ENCODE measurements at places on chromosomes 12 and 14.
A peak's percentile ranks its signal among the peaks of the same experiment; 100 is the strongest.

GRCh38 chr14:35078082-35078481, 32.0 kb downstream of the FAM177A1 start:
- no peak for DNase-seq

DNA sequence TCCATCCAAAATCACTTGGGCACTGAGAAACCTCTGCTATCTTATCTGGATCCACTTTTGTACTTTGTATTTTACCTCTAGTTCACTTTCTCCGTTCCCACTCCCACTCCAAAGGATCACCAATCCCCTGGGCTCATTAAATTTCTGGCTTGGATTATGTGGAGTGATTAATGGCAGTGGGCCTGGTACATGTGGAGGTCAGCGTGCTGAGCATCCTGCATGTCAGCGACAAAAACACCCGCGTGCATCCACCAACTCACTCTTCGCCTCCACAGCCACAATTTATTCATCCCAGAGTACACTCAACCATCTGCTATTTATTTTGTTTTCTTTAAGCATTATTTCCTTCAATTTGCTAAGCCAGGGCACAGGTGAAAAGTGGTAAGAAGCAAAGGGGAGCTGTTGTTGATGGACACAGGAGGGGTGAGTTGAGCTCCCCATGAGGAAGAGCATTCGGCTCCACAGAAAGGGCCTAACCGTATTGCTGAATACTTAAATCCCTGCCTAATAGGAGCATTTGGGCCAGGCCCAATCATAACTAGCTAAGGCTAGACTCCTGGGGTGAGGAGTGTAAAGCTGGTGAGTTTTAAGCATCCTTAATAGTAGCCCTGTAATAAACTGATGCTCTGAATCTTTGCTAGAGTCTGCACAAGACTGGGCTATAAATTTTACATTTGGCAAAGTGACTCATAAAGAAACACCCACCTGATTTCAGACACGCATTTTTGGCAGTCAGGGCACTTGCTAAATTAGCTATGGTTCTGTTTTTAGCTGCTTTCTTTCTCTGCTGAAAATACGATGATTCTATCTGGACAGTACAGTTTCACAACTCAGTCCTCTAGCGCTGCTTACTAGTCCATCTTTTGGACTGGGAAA, 137.8 kb downstream of the SLC25A21 start:
- no peak for DNase-seq

- no peak for DNase-seq
Observed at GRCh38 chr12:120941846-120942405, 36.4 kb upstream of the HNF1A start.

DNA sequence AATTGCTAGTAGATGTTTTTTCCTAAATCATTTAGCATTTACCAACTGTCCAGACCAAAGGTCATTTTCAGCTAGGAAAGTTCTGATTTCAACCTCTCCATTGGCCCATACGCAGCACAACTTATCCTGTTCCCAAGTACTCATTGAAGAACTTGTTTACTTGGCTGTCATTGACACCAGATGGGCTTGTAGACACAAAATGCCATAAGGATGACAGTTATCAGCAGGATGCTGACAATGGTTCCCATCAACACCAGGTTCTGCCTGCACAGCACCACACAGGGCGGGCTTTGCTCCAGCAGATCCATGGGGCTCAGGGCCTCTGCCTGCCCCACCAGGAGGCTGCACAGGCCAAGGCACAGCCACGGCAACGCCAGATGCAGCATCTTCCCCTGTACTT, 36.5 kb upstream of the TMPRSS12 start:
- DNase-seq, result no peak

DNA sequence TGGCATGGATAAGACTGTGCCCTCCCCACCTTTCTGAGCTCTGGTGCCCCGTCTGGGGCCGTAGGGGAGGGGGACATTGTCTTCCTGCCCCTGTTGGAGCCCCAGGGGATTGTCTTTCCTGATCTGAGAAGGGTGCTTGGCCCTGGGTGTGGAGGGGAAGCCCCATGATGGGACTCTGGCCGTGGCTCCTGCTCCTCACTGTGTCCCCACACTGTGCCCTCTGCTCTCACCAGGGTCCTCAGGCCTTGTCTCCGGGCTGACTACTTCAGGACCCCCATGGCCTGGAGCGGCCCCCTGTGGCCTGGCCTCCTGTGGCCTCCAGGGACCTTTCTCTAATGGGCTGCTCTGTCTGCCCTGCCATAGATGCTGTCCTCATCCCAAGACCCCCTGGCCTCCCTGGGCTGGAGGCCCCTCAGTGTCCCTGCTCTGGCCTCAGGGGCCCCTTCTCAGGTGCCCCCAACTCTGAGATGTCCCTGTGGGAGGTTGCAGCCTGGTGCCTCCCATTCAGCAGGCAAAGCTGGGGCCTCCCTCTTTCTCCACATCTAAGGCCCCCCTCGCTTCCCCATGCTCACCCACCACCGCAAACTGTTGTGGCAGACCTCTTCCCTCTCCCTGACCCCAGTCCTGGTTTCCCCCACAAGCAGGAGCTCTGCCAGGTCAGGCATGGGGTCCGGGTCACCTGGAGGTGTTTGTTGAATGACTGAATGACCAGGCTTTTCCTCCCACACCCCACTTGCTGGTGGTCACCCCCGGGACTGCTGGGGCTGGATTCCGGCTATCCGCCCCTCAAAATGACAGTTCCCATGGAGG, 4.0 kb downstream of the KIF26A start:
- no peak for DNase-seq

DNA sequence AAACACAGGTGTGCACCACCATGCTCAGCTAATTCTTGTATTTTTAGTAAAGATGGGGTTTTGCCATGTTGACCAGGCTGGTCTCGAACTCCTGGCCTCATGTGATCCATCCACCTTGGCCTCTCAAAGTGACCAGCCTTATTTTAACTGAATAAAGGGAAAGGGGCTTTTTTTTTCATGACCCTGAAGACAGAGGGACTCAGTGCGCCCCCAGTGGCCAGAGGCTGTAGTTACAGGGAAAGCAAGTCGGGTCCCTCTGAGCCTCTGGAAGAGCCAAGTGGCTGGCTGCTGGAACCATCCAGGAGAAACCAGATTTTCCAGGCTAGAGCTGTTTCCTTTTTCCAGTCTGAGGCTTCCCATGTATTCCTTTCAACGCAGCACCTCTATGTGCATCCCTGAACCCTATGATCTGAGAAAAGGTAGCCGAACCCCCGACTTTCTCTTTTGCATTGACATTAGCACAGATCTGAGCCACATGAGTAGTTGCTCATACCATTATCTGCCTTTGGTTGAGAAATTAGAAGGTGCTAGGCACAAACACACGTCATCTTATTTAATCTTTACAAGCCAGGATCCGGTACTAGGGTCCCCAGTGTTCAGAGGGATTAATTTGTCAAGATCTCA, 342.7 kb downstream of the CACNA1C start:
- DNase-seq, result peak; percentile 16

GRCh38 chr12:50187084-50187900, 20.1 kb upstream of the CERS5 start:
- DNase-seq, result peak; percentile 40

DNA sequence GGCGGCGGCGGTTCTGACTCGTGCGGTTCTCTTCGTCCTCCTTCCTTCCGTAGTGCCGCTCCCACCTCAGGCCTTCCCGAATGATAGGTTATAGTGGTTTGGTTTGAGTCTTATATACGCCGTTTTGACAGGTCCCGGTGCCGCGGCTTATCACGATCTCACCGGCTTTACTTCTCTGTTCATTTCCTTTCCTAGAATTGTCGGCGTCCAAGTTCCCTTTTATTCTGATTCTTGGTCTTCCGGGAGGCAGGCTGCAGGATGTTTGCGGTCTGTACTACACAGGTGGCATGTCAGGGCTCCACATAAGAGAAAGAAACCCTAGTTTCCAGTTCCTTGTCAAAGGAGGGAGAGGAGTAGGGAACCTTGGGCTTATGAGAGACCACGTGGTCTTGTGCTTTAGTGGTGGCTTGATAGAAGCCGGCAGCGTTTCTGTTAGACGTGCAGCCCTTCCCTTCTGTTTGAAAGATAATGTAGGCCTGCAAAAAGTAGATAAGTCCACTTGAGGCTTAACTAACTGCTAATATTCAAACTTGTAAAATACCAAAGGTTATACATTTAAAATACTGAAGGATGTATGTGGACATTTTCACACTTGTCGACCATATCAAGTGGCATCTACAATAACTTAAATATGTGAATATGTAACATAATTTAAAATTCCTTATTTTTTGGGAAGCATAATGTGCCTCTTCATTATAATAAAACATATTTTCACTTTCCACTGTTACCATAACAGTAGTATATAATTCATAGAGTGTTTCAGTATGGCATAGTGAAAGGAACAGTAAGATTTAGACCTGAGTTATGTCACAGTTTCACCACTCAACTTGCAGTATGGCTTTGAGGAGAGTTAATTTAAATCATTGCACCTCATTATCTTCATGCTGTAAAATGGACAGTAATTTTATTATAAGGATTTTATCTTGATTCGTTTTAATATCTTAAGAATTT, 804 bp downstream of the USP15 start:
- peak; percentile 25 for DNase-seq

DNA sequence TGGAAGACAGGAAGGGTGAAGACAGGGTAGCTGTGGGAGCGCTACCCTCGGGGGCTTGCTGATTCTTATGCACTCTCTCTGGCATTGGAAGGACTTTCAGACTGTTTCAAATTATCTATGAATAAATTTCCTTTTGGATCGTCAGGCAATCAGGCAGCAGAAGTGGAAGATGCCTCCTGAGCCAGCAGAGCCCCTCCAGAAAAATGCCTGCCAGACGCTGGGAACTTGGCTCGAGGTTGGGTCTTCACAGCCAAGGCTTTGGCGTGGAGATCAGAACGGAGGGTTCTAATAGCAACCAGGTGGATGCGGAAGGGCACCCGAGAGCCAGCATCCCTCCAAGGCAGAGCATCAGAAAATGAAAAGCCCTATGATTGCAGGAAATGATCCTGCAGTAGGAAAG, 119.2 kb upstream of the RFLNA start:
- no peak for DNase-seq

DNA sequence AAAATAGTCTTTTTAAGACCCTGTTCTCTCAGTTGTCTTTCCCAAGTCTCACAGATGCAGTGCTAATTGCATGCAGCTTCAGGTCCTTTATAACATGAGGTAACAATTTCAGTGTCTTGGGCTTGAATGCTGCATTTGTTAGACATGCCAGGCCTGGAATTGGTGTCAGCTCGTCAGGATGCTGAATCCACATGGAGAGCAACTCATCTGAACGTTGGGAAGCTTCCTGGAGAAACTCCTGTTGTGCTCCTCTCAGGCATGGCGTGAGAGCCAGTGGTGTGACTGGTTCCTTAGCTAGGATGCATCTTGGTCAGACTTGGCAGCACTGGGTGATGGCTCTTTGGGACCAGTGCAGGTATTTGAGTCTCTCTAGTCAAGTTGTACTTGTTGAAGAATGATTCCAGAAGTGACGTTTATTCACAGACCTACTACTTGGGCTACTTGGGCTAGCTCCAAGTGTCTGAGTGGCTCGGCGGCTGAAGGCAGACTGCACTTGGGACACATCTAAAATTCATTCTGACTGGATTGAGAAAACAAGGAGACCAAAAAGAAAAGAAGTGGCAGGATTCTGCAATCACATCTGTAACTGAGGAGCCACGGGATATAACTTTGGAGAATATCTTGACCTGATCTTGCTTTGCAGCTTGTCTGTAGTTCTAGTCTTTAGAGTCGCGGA, 134.8 kb upstream of the ARHGAP5 start:
- no peak for DNase-seq

DNA sequence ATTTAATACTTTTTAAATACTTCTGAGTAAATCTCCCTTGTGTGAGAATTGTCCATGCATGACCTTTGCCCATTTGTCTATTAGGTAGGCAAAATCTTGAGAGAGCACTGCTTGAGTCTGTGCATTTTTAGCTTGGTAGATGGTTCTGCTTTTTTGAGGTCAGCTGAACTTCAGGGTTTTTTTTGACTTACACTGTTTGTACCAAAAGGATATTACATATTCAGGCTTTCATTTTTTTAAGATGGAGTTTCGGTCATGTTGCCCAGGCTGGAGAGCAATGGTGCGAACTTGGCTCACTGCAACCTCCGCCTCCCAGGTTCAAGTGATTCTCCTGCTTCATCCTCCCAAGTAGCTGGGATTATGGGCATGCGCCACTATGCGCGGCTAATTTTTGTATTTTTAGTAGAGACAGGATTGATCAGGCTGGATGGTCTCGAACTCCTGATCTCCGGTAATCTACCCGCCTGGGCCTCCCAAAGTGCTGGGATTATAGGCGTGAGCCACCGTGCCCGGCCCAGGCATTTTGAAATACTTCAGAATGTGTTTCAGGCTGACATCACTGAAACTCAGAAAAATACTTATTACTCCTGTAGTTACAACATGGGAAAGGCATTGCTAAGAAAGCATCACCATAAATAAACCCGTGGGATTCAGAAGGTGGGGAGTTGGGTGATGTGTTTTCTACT, 11.1 kb downstream of the RASSF3 start:
- no peak for DNase-seq

- DNase-seq, result no peak
Observed at GRCh38 chr14:104813286-104813685, 12.4 kb downstream of the ZBTB42 start.

DNA sequence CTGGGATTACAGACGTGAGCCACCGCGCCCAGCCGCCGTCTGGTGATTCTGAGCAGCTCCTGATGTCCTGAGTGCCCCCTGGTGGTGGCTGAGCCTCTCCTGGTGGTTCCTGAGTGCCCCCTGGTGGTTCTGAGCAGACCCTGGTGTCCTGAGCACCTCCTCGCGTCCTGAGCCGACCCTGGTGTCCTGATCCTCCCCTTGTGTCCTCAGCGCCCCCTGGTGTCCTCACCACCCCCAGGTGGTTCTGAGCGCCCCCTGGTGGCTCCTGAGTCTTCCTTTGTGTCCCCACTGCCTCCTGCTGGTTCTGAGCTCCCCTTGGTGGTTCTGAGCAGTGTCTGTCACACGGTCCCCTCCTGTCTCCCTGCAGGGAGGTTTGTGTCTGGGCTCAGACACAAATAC, 1304.9 kb downstream of the TMEM121 start:
- peak; percentile 78 for DNase-seq

DNA sequence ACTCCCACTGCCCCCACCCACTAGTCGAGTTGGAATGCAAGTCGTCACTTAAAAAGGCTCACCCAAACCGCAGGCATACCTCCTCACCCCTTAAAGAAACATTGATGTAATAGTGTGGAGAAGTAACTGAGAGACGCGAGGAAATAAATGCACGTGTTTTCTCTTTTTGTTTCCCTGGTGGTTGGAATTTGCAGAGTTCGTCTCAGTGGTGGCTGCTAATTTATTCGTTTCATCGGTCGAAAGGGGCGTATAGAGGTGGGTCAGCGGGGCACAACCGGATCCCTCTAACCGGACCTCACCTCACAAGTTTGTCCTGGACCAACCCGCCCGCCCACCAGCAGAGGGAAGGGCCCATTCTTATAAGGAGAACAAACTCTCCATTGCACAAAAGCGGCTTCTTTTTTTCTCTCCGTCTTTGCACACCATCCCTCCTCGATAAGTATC, 5.0 kb upstream of the NPAS3 start:
- DNase-seq, result no peak

DNA sequence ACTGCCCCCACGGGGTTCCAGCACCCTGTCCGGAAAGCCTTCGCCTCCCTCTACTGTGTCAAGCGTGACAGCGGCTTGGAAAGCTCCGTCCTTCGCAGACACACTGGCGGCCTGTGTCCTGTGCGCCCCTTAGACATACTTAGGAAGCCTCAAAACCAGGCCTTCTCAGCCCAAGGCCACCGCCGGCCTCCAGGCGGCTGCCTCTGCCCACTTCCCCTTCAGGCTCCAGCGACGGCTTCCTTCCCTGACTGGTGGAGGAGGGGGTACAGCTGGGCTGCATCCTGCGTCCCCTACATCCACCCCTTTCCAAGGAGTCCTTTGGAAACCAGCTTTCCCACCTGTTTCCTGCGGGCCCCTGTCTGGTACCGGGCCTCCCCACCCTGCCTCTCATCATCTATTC, 2.5 kb upstream of the CACNA2D4 start:
- DNase-seq, result no peak
